NCI-H460 (cell line): ENCODE measurements at places on chromosomes 6 and 20. TPM values are rescaled to one million over a fixed set of nuclear protein-coding genes. Genes with fewer than 3 reads are reported as not detected.

- DNase-seq, result no peak
Observed at GRCh38 chr6:5191222-5191621, 69.5 kb downstream of the LYRM4 start.

DNA sequence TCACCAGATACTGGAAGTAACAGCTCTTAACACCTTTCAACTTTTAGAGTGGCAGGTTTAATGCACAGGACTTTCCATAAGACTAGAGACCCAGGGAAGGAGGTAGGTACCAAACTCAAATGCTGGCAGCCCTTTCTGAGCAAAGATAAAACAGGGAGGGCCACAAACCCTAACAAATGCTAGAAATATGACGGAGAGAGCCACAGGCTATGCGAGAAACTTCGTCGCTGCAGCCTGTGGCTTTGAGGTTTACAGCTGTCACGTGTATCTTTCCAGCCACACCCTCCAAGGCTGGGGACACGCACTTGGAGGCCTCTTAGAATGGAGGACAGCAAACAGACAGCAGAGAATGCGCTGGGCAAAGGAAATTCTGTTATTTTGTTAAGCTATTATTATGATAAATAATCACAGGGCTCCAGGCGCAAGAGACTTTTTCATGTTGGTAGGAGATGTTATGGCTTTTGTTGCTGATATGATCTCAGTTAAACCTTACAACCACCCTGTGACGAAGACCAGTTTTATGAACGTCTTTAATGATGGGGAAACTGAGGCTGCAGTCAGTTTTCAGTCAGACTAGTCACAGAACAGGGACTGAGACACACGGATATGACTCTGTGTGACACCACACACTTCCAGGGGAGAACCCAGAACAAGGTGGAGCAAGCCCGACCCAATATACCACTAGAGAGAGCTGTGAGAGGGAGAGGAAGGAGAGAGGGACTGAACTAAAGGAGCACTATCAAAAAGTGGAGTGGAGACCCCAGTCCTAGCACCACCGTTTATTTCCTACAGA lies 2.0 kb downstream of the TRAM2 start:
- no peak for DNase-seq

GRCh38 chr20:1824181-1824580 lies 71.0 kb upstream of the SIRPA start:
- DNase-seq, result no peak

ZC3H12D gene
- total RNA-seq, result 0.02 TPM in 1 of 2 replicates, not detected in the other

- no peak for DNase-seq
Observed at GRCh38 chr6:6005051-6006005, 1.4 kb downstream of the NRN1 start.

EYA4 gene
- 25.4 and 26.0 TPM in 2 replicates for total RNA-seq

DNA sequence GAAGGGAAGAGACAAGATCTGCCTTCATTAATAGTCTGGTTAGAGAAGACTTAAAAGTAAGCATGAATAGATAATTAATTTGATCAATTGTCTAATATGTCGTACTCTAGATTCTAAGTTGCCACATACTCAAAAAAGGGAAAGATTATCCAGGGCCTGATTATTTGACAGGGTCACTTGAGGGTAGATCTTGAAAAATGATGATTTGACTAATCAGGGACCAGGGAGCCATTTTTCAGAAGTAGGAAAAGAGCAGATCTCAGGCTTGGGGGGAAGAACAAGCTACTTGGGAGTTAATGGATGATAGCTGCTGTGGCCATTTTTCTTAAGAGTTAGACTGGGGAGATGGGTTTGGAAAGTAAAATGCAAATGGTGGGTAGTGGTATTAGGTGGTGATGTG lies 21.0 kb downstream of the ABCF1 start:
- DNase-seq, result no peak

GRCh38 chr6:128696691-128697689 lies 176.6 kb upstream of the PTPRK start:
- peak; percentile 5 for DNase-seq

- DNase-seq, result no peak
Observed at GRCh38 chr6:8182902-8183665, 80.7 kb upstream of the EEF1E1 start.

TMEM74B gene
- 1.6 and 2.2 TPM in 2 replicates for total RNA-seq
